ENCODE measurements at places on chromosomes 11 and 22.

GRCh38 chr22:29267462-29267857 lies 321 bp downstream of the RHBDD3 start:
- no peak for DNase-seq

- DNase-seq: no peak
Observed at GRCh38 chr22:19748991-19749664, 11.4 kb upstream of the TBX1 start.

DNA sequence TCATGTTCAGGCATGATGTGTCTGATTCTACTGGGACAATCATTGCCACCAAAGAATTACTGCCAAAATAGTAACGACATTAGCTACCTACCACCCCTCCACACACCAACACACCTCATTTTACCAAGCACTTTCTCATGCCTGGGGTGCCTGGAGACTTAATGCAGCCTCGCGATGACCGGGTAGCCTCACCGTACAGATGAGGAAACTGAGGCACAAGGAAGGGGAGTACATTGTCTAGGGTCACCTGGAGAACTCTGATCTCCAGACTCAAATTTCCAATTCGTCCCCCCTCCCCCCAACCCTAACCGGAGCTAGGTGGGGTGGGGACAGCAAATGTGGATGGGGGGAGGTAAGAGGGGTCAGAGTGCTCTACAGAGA lies 2.7 kb upstream of the RTN4RL2 start:
- no peak for DNase-seq

- no peak for DNase-seq
Observed at GRCh38 chr11:50278756-50279155, 246.1 kb downstream of the OR4C45 start.

- peak; percentile 42 for DNase-seq
Observed at GRCh38 chr11:119167933-119168332, 592 bp upstream of the NLRX1 start.

DNA sequence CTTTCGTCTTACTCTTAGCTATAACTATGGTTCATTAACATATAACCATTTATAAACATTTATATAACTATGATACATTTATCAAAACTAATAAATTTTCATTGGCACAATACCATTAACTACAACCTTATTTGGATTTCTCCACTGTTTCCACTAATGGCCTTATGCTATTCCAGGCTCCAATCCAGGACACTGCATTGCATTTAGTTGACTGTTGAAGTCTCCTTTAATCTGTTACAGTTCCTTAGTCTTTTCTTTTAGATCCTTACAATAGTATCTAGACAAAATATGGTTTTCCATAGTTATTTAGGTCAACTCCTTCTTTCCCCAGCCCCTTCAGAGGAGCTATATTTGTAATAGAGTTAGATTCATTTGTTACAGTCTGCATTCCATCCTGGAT lies 47.2 kb downstream of the CCDC34 start:
- DNase-seq: no peak

- peak; percentile 92 for DNase-seq
Observed at GRCh38 chr22:42939941-42940653, 74.9 kb downstream of the PACSIN2 start.

- no peak for DNase-seq
Observed at GRCh38 chr22:50676180-50676636, 3.6 kb downstream of the SHANK3 start.

GRCh38 chr11:45725776-45726492 lies 60.5 kb upstream of the CHST1 start:
- no peak for DNase-seq

DNA sequence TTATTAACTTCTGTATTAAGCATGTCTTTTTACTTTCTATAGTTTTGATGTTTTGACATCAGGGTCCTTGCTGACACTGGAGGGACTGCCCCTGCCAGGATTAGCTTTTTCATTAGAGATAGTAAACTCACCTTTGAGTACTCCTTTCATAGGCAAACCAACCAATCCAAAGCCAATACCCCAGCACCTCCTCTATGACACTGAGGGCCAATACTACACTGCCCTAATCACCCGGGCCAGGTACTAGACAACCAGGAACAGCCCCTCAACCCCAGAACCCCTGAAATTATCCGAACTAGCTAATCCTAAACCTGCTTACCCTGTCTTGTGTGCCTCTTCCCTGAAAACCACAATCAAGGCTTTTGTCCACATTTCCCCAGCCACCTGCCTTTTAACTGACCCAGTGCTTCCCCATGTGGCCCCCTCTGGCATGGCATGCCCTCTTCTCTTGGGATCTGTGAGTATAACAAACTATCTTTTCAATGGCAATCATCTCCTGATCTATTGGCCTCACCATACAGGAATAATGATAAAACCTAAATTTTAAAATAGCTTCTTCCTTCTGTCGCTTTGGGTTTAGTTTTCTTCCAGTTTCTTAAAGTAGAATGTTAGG lies 31.2 kb downstream of the RAB6A start:
- DNase-seq: peak; percentile 36

GRCh38 chr11:45658292-45658991 lies 7.0 kb downstream of the CHST1 start:
- DNase-seq: no peak

DNA sequence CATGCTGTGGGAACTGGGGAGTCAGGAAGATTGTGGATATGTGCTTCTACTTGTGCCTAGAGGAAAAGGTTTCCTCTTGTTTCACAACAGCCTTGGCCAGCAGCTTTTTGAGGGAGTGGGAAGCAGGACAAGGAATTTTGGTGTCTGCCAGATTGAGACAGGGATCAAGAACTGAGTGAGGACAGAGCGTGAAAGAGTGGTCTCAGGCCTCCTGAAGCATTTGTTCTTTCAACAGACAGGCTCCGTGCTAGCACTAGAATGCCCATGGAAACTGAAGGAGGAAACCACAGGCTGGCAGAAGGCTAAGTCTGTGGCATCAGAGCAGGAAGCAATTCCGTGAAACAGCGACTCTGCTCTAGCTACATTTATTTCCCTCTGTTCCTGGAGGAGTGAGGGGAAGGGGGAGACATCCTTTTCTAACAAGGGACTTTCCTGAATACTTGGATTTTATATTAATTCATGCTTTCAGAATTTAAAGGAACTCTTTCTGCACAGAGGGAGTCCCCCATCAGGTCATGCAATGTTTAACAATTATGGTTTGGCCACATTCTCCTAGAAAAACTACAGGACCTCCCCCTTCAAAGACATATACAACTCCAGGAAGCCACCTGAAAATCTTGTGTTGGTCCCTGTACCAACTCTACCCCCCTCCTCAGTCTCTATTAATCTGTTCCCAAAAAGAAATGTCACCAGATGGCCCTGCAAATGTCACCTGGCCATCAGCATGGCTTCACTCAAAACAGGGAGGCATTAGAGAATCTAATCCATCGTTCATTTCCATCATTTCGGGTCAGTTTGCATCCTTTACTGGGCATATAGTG lies 96.1 kb downstream of the SYT9 start:
- no peak for DNase-seq

GRCh38 chr11:72684236-72684912 lies 10.2 kb upstream of the PDE2A start:
- DNase-seq: peak; percentile 76

GRCh38 chr22:20562607-20563465 lies 55.4 kb downstream of the MED15 start:
- no peak for DNase-seq

DNA sequence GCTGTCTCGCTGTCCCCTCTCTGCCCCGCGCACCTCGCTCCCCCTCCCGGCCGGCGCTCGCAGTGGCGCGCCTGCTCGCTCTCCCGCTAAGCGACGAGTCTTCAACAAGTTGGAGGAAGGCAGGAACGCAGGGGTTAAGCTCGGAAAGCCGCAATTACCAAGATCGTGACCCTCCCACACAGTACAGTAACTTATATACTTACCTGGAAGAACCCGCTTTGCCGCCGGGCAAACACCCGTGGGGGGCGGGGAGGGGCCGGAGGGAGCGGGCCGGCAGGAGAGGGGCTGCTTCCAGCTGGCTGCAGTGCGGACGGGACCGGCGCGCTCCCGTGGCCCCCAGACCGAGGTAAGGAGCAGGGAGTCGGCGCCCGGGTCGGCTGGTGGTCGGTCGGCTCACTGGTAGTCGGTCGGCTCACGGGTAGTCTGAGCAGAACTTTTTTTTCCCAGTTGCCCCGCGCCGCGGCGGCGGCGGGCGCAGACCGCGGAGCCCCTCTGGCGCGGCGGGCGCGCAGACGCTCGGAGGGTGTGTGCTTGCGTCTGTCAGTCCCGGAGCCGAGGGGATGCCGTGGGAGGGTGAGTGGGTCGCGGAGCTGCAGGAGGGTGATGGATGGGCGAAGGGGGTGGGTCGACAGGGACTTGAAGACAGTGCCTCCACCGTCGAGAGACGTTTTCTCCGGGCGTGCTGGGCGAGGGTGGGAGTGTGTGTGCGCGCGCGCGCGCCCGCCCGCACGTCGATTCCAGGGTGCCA lies 101.2 kb upstream of the HSD17B12 start:
- peak; percentile 69 for DNase-seq

DNA sequence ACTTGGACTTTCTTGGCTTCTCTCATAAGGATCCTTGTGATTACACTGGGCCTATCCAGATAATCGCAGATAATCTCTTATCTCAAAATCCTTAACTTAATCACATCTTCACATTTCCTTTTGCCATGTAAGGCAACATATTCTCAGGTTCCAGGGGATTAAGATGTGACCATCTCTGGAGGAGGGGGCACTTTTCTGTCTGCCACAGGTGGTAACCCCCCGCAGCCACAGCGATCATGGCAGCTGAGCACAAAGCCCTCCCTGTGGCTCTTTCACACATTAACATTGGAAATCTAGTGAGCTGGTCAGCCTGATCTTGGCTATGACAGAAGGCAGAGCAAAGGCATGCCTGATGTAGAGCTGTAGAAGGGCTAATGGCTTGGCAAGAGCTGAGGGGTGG lies 69.1 kb upstream of the CD82 start:
- DNase-seq: no peak

DNA sequence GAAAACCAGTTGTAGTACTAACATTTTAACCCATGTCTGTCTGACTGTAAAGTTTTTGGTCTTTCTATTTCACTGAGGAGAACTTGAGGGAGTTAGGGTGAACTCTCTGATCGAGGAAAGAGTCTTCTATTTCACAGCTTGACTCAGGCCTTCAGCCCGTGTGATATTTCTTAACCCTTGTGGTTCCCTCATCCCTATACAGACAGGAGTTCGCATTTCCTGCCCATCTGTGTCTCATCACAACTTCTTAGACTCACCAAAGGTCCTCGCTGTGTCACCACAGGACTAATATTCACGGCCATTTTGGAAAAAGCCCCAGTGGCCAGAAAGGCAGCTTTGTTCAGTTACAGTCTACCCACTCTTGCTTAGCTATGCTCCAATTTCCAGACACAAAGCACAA lies 172.8 kb downstream of the FAM181B start:
- DNase-seq: no peak

- peak; percentile 78 for DNase-seq
Observed at GRCh38 chr11:95067039-95067840, 521 bp downstream of the SRSF8 start.

- no peak for DNase-seq
Observed at GRCh38 chr11:95706974-95707387, 82.6 kb downstream of the FAM76B start.

DNA sequence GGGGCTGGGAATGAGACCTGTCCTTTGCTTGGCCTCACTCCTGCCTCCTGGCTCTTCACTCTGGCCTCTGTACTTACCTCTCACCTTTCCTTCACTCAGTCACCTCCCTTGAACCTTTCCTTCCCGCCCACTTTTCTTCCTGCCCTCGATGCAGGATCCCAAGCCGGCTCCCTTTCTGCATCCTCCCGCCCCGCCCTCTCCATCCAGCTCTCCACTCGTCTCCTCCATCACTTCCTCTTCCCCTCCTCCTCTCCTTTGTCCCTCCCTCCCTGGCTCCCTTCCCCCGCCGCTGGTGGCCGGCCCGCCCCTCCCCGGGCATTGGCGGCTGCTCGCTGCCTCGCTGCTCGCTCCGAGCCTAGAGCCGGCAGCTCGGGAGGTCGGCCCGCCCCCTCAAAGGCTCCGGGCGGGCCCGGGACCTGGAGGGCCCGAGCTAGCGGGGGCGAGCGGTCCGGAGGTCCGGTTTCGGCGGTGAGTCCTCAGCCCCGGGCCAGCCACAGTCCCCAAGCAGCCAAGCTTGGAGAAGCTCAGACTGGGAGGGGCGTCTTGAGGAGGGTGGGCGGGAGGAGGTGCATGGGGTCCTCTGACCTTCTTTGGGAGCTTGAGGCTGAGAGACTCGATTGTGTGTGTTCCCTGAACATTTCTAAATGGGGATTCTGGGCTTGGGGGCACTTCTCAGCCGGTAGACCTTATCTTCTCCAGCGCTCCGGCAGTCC lies 13.8 kb downstream of the PHLDB1 start:
- DNase-seq: no peak

DNA sequence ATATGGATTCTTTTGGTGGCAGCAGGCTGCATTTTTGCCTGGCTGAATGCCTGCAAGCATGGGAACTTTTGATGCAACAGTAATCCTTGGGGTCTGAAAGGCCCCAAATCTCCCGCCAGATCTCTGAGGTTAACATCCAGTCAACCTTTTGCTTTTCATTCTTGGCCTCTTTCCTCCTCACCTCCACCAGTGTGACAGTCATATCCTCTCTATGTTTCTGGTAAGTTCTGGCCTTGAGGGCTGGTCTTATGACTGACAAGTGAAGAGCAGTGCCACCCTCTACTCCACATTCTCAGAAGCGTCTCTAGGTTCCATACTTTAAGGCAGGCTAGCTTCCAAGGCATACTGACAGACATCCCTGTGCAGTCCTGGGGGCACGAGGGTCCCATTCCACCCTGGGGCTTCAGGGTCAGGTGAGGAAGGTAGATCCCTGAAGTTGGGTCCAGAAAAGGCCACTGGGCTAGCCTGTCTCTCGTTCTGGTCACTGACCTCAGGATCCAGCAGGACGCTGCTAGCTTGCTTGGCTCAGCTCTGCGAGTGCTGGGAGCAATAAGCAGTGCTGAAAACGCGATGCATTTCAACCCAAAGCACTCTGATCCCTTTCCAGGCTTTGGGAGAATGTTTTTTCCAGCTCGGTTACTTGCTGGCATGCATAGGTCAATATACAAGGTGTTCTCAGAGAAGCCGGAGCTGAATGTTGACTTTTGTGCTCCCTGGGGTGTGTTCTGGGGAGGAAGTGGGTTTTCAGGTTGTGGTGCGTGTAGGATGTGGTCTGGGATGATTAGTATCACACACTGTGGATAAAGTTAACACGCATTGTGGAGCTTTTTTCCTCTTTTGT lies 75.2 kb downstream of the PTPRJ start:
- DNase-seq: no peak

GRCh38 chr22:44311855-44312170 lies 938 bp downstream of the SHISAL1 start:
- DNase-seq: no peak

DNA sequence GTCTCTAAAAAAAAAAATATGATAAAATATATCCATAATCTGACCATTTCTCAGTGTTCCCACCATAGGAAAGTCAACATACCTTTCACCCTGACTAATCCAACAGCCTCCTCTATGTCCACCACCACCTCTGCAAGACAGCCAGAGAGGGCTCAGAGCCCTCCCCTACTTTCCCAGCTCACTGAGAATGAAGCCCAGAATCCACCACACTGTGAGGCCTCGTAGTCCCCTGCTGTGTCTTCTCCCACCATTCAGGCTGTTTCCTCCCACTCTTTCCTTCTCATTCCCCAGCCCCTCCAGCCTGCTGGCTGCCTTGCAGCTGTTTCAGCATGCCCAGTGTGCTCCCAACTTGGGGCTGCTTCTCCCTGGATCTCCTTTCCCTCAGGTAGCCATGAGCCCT lies 27.0 kb downstream of the SGSM3 start:
- no peak for DNase-seq
